ENCODE measurements at places on chromosomes 3 and 15.

DNA sequence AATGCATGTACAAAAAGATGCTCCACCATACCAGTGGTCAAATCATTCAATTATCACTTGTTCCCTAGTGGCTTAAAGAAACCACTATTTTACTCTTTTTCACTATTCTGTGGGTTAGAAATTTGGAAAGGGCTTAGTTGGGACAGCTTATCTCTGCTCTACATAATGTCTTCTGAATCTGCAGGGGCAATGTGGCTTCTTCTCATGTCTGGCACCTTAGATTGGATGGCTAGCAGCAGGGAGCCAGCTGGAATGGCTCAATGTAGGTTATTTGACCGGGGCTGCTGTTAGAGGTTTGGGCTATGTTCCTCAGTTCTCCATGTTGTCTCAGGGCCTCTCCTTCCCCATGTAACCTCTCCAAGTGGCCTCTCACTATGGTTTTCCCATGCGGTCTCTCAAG is 57.5 kb upstream of the EPHB1 start:
- DNase-seq = no peak

DNA sequence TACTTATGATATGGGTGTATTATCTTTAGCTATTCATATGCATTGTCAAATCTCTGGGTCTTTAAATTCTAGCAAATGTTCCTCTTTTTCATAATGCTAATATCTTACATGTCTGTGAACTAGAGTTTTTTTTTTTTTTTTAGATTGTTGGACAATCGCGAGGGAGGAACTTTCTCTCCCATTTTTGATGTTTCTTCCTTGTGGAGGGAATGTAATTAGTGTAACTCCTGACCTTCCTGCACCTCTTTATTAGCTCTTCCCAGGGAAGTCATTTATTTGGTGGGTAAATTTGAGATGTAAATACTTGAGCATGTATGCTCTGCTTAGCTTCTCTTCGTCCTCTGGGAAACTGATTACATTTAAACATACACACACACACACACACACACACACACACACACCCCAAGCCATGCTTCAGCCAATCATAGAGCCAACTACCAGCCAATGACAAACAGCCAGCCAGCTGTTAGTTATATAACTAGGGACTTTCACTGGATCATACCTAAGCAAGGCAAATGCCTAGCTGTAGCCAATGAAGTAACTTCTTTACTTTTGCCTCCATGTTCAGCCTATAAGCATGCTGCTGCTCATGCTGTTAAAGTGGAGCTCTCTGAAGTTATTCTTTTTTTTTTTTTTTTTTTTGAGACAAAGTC is 8.3 kb upstream of the USP8 start:
- no peak for DNase-seq

DNA sequence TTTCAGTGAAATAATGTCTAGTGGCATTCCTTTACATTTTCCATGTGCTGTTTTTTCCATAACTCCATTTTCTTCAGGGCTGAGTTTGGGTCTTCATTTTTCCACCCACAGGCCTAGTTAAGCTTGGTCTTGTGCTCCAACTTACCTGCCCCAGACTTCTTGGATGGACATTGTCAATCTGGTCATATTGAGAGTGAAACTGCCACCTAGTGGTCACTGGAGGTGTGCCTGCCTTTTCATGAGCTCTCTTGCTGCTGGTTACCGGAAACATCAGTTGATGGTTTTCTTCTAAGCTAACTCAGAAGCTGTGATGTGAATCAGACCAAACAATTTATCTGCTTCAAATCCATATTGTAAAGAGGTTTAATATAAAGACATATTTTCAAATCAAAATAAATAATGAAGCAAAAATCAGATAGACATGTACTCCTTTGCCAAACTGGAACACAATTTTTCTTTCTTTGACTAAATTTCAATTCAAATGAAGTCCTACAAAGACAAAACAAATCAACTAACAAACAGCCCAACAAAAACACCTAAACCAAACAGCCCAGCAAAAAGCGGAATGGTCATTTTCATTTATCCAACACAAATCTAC is 135.1 kb upstream of the RASGRP1 start:
- no peak for DNase-seq

- DNase-seq = no peak
These were observed 308.1 kb upstream of the RASGRP1 start for GRCh38 chr15:38872732-38873131.

- no peak for DNase-seq
These were observed 137.7 kb downstream of the MEX3B start for GRCh38 chr15:81908111-81908510.

DNA sequence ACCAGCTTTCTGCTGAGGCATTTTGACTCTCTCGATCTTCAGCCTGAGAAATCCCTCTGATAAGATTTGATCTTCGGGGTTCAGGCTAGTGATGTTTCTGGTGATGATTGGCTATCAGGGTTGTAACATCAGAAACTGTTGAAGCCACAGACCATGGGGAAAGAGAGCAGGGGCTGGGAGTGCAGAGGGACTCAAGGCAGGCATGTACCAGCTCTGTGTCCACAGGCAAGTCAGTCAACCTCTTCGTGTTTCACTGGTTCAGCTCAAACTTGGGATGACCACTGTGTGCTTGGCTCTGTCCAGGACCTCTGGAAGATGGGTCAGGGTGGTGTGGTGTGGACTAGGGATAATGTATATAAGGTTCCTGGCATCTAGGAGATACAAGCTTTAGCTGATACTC is 116.5 kb downstream of the EEFSEC start:
- DNase-seq = no peak

- DNase-seq = no peak
These were observed 370.5 kb downstream of the CTNNB1 start for GRCh38 chr3:41569632-41570305.

GRCh38 chr15:49904296-49904695 is 214.7 kb downstream of the ATP8B4 start:
- DNase-seq = no peak

DNA sequence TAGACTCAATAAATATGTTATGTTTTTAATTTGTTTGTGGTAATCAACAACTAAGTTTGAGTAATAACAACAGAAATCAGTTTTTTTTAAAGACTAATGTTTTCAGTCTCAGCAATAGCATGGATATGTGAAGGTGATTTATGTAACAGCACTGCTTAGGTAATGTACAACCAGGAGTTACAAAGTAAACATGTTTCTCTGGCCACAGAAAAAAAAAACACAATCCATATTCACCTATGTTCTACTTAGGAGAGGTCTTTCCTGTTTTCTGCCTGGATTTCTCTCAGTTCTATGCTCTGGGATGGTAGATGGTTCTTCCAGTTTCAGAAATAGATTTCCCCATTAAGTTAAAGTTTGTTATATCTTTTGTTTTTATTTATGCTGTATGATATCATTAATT is 579.4 kb downstream of the SI start:
- no peak for DNase-seq

DNA sequence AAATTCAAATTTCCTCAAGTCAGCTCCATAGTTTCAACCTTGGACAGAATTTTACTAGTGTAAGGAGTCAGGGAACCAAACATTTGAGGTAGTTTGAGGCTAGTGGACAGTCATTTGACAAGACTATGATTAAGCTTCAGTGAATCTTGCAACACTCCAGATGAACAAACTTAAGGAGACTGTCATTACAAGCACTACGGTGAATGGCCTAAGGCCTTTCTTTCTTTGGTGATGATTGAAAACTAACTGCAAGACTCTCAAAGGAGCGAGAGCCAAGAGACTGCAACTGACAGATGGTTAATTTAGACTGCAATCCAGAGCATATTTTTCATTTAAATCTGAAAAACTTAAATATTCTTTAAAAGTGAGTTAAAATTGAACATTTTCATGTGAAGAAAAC is 272.3 kb upstream of the NECTIN3 start:
- DNase-seq = no peak

DNA sequence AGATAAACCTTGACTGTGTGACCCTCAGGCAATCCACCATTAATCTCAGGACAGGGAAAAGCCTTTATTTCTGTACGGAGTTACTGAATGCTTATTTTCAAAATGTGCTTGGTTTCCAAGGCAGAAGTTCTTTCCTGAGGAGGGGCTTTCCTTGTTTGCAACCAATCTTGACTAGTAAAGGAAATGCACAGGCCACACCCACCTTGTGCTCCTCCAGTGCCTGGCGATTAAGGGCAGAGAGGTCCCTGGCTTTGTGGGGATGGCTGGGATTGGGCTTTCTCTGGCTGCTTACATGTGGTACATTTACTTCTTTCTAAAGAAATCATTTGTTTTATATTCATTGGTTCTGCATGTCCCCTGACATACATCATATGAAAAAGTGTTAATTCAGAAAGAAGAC is 47.8 kb downstream of the ZNF621 start:
- DNase-seq = no peak

DNA sequence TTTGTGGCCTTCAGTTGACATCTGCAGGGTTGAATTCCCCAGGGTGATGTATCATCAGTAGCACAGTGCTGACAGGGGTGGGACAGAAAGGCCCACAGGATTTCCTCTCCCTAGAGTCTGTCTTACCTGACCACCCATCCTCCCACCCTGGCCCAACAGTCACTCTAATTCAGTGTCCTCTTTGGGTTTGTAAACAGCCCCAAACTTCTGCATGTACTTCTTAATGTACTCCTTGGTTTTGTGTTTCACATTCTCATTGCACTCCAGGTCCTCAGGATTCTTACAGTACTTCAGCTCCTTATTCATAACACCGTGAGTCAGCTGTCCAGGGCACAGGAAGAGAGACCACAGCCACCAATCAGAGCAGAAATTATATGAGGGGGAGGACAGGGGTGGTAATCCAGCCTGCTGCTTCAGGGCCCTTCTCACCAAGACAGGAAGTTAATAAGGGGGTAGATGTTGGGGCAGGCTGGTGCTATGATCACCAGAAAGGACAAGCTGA is 37.5 kb downstream of the NBEAL2 start:
- peak; percentile 32 for DNase-seq

GRCh38 chr3:98532275-98532637 is 478 bp downstream of the GPR15 start:
- no peak for DNase-seq

DNA sequence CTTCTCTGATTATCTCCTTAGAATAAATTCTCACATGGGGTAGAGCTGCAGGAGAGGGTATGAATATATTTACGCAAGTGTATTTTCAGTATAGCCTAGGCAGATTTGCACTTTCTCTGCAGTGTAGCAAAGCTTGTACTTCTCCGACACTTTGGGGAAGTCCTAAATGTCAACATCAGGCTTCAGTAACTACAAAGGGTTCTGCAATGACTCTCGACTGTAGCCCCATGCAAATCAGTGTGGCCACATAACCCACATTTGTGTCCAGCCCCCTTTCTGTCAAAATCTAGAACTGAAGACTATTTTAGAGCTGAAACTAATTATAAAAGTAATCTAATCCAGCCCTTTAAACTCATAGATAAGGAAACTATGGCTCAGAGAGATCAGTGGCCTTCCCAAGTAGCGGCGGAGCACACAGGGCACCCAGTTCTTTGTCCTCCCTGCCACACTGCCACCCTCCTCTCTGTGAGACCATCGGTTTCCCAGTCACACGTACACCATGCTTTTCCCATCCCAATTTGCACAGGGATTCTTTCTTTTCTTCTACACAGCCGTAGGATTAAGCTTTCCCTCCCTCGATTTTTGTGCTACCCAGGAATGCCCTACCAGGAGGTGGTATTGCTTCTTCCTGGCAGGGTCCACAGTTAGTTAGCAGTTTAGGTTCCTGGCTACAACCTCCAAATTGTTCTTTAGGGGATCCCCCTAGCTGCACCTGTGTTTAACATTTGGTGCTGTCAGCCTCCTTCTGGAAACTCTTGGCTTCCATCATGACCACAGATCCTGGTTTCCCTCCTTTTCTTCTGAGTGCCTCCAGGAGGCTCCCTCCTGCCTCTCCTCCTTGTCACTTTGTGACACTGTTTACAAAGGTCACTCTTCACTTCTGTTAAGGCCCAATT is 22.9 kb downstream of the MRAS start:
- no peak for DNase-seq

DNA sequence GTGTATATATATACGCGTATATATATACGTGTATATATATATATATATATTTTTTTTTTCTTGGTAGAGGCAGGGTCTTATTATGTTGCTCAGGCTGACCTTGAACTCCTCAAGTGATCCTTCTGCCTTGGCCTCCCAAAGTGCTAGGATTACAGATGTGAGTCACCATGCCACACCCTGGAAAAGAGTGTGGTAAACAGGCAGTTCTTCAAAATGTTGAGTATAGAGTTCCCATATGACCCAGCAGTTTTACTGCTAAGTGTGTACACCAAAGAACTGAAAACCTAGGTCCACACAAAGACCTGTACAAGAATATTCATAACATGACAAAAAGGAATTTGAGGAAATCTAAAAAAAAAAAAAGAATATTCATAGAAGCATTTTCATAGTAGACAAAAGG is 71.8 kb upstream of the GCNT3 start:
- no peak for DNase-seq

- DNase-seq = no peak
These were observed 322.9 kb downstream of the SLC9A9 start for GRCh38 chr3:143525408-143525807.

GRCh38 chr15:90598031-90598577 is 68.4 kb downstream of the CRTC3 start:
- no peak for DNase-seq

DNA sequence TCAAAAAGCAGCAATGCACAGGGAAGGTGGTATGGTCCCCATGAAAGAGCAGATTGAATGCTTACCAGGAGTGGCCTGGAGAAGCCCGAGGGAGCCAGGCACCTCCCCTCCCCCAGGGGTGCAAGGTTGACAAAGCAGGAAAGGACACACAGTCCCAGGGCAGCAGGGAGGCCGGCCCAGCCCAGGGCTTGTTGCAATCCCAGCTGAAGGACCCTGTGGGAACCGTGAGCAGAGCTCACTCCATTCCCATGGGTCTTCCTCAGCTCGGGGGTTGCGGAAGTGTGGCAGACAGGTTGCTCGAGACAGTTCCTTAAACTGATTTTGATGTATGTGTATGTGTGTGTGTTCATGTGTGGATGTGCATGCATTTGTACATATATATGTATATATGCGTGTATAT is 15.8 kb downstream of the UROC1 start:
- no peak for DNase-seq

GRCh38 chr3:64454768-64455167 is 229.5 kb upstream of the PRICKLE2 start:
- DNase-seq = no peak

GRCh38 chr15:38605744-38606143 is 41.1 kb upstream of the RASGRP1 start:
- no peak for DNase-seq

- no peak for DNase-seq
These were observed 142.3 kb downstream of the CHST2 start for GRCh38 chr3:143261848-143262247.

GRCh38 chr3:146473726-146474125 is 4.4 kb upstream of the PLSCR2 start:
- DNase-seq = no peak

DNA sequence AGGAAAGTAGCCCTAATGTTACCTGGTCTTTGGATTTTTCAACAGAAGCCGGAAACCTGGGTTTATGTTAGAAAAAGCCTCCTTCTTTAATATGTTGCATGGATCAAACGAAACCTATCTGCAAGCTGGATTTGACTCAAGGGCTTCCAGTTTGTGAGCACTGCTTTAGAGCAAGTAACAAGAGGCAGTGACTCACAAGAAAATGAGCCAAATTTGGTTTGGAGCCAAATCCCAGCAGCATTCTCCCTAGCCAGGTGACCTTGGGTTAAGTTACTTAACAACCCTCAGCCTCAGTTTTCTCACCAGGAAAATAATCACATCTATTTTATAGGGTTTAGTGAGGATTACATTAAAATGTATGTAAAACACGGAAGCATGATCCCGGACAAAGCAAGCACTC is 215.2 kb upstream of the PRICKLE2 start:
- no peak for DNase-seq
